Activated naive CD4-positive, alpha-beta T cell (primary cell): ENCODE measurements at places on chromosomes 16 and 17.

GRCh38 chr16:79997257-79997656 is 396.7 kb upstream of the MAF start:
- no peak for DNase-seq

- DNase-seq = no peak
Observed at GRCh38 chr16:87076950-87077749, 240.0 kb downstream of the C16orf95 start.

GRCh38 chr17:80871341-80871740 is 120.3 kb upstream of the CHMP6 start:
- no peak for DNase-seq

DNA sequence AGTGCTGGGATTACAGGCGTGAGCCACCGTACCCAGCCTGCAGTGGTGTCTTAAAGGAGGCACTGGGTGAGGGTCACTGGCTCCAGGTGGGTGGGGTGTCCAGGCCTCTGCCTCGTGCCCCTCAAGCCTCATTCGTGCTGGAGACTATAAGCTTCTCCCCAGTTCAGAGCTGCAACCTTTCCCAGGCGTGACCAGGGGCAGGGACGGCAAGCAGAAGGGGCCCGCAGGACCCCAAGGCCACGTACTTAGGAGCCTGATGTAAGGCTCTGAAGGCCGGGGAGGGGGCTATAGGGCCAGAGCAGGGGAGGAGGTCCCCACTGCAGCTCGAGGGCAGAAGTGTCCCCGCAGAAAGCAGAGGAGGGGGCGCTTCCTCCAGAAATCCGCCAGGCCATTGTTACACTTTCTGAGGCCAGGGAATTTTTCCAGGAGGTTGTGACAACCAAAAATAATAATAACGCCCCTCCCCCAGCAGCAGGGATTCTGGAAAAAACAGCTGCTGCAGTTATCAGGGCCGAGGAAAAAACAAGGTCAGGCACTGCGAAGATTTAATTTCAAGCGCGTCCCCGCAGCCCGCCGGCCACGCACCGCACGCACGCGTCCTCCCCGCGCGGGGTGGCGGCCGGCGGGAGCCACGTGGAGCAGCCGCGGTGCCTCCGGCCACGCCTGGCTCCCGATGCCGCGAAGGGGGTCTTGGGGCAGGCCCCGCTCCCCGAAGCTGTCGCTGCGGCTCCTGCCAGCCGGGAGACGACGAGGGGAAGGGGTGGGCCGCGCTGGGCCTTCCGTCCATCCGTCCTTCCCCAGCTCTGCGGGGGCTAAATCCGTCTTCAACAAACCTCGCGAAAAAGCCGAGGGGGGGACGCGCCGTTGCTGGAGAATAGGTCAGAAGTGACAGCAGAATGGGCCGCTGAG is 45.8 kb upstream of the SLC38A10 start:
- no peak for DNase-seq

DNA sequence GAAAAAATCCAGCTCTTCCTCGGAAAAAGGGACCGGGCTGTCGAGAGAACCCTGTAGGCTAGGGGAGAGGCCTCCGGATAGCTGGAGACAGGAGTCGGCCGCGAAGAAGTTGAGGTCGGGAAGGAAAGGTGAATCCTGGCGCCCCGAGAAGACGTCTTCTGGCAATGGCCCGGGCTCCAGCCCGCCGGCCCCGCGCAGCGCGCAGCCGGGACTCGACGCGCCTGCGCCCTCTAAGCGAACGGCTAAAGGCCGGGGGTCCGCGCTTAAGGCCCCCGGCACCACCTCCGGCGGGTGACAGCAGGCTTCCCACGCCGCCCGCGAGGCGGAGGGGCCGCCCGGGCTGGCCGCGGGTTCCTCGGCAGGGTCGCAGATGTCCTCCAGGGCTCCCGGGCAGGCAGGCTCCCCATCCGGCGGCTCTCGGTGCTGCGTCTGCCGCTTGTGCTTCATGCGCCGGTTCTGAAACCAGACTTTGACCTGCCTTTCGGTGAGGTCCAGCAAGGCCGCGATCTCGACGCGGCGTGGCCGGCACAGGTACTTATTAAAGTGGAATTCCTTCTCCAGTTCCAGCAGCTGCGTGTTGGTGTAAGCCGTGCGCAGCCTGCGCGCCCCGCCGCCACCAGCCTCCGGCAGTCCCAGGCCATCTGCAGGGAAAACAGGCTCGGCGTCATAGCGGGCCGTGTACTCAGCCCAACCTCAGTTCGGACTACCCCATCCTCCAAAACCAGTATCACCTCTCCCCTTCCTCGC is 1.6 kb downstream of the HOXB2 start:
- DNase-seq = peak; percentile 40

- no peak for DNase-seq
Observed at GRCh38 chr16:23694644-23695373, 16.1 kb downstream of the PLK1 start.

DNA sequence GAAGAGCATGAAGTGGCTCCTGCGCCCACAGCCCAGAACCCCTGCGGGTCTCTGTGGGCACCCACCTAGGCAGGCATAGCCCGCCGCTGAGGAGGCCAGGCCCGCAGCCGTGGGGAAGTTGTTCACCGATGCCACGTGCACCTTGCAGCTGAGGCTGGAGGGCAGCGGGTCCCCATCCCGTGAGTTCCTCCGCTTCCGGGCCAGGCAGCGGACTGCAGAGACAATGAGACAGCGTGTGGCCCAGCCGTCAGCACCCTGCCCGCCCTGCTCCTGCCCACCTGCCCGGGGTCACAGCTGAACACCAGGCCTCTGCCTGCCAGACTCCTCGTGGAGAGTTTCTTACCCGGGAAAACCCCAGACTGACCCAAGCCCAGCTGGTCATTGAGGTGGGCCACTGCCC is 5.5 kb downstream of the MVD start:
- DNase-seq = no peak

- DNase-seq = no peak
Observed at GRCh38 chr17:609232-609810, 105.3 kb downstream of the VPS53 start.
